ENCODE measurements at places on chromosomes 1 and 21. TPM values are rescaled to one million over a fixed set of nuclear protein-coding genes. Genes with fewer than 3 reads are reported as not detected.

The GUCA2A gene
- total RNA-seq, result not detected

The GBP7 gene
- not detected for total RNA-seq

The WNT2B gene
- 0.51 TPM for total RNA-seq

The RHEX gene
- not detected for total RNA-seq

The CR1L gene
- total RNA-seq, result not detected

The GNAT2 gene
- total RNA-seq, result 0.13 TPM

The CD1B gene
- total RNA-seq, result not detected

The CRNN gene
- not detected for total RNA-seq

DNA sequence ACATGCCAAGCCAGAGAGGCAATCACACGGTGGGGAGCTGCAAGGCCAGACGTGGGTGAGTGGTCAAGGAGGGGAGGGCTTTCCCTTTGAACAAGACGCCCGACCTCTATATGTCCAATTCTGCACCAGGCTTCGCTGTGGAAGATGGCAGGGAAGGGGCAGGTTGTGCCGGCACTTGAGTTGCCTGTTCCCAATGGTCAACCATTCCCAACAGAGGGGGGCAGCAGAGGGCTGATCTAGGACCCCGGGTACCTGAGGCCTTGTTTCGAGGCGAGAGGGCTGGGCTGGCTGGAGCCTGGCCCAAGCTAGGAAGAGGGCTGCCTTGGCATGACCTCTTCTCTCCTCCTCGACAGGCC is 64.9 kb downstream of the TMEM53 start:
- DNase-seq, result no peak

GRCh38 chr1:154408174-154408777 is 3.1 kb downstream of the IL6R start:
- no peak for DNase-seq

GRCh38 chr1:64946916-64947315 is 19.4 kb downstream of the JAK1 start:
- no peak for DNase-seq

DNA sequence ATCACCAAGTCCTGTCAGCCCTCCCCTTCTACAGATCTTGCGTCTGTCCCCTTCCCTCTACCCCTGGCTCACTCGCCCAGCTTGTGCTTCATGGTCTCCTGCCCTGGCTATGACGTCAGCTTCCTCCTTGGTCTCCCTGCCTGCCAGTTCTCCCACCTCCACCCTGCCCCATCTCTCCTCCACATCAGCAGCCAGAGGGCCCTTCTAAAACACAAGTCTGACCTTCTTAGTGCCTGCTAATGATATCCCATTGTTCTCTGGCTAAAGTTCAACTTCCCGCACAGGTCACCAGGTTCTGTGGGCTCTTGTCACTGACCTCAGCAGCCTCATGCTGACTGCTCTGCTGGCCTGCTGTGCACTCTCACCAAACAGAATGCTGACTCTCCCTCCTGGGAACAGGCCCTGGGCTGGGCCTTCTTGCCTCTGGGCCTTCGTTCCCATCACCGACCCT is 24.7 kb upstream of the MYCL start:
- peak; percentile 11 for DNase-seq

DNA sequence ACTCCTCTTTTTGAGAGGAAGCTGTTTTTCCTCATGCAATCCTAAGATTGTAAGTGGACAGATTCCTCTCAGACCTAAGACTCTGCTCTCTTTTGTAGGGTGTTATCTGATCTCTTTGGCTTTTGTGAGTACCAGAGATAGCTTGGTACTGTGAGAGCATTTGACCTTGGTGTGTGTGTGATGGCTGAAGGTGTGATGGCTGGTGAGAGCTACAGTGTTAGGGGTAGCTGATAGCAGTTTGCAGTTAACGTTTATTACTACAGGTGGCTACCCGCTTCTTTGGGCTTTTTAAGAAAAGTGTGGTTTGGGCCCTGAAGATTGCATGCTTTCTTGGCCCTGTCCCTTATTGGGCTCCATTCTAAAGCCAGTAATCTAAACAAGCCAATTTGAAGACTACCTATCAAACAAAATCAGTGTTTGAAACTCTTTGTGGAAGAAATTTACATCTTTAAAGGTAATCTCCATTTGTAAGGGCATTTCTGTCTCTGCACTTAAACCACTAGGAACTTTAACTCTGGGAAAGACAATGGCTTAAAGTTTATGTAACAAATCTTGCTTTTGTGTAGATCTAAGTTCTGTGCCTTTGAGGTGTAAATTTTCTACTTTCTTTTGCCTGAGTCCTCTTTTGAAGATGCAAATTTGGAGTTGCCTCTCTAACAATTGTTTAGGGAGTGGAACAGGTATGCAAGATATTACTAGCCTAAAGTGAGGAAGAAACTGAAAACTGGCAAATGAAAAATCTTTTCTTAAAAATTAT is 85.3 kb upstream of the SERBP1 start:
- DNase-seq, result no peak

GRCh38 chr1:230337266-230337665 is 88.9 kb downstream of the PGBD5 start:
- no peak for DNase-seq

DNA sequence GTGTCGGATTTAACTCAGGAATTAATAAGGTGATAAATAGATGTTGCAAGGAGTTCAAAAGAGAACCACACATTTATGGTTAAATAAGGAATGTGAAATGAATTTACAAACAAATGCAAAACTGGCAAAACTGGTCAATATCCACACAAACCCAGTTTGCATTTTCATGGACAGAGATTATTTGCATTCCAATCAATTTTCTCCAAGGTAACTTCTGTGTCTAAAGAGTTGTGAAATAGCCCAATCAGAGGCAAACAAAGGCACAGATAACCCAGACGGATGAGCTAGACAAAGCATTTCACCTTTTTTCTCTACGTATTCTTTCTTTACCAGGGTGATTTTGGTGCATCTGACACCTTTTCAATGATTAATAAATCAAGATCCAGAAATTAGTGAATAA is 63.9 kb downstream of the MAP3K7CL start:
- no peak for DNase-seq

GRCh38 chr1:19342062-19342750 is 30.1 kb downstream of the SLC66A1 start:
- DNase-seq, result no peak

DNA sequence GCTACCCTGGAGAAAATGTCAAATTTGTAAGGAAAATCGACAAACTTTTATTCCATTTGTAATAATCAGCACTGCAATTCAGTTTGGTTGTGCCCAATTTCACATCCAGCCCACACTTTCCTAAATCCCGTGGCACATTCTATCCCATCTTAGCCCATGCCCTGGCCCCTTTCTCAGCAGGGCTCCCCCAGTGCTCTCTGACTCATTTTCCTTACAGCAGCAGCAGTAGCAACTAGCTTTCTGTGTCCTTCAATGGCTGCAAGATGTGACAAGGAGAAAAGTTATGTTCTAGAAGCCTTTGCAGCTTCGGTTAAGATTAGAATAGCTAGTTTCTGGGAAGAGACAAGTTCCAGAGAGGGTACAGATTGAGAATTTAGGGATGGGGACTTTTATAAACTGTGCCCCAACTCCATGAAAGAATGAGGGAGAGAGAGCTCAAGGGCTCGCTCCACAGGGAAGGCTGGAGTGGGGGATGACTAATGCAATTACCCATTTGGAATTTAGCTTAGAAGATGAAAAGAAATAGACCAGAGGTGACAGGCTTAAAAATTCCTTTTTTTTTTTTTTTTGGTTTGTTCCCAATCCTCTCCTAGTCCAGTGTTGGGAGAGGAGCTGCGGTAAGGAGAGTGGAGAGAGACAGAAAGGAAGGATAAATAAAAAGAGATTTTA is 47.0 kb upstream of the POU2F1 start:
- no peak for DNase-seq

- no peak for DNase-seq
These were observed 92.0 kb upstream of the RALGPS2 start for GRCh38 chr1:178633056-178633455.

- no peak for DNase-seq
These were observed 127.7 kb downstream of the SPATA46 start for GRCh38 chr1:162248854-162249535.

GRCh38 chr1:56017336-56017735 is 562.0 kb downstream of the PLPP3 start:
- no peak for DNase-seq

DNA sequence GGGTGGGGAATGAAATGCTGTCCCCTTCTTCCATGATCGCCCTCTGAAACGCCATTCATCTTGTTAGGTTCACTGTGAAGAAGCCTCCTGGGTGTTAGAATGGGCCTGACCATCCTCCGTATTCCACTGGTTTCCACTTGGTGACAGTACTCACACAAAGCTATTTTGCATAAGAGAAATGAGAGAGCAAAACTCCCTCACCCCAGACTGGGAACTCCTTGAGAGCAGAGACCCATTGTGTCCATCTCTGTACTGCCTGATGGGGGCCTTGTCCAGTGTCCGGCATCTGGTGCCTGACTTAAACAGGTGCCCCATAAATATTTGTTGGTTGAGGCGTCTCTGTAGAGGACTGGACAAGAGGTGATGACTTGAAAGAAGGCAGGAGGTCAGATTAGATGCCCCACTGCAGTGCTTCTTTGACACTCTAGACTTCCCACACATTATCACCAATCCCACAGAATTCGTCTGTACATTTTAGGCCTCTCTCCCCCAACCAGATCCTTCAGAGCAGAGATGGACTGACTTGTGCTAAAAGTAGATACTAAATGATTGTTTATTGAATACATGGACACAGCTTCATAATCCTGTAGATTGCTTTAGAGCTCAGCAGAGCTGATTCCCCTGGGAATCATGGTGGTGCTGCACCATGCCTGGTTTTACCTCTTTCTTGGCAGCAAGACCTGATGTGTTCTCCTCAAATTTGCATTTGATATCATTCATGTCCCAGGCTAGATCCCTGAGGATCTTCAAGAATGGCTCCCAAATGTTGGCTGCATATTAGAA is 22.4 kb upstream of the KCNA2 start:
- DNase-seq, result no peak

GRCh38 chr1:233168384-233168783 is 127.1 kb downstream of the PCNX2 start:
- no peak for DNase-seq

GRCh38 chr1:106502659-106503058 is 553.8 kb upstream of the PRMT6 start:
- no peak for DNase-seq

DNA sequence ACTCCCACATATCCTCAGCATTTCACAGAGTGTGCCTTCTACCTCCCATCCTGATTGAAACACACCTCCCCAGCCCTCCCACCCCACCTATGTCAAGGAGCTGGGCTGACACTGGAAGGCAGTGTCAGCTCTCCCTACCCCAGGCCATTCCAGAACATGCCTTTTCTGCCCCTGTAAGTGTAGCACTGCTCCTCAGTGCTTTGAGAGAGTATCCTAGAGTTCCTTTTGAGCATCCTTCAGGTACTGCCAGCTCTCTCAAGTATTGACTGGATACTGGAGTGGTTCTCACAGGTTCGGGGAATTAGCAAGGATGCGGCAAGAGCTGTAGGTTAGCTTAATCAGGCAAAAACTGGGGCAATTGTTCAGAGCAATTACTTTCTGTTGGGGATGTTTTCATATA is 21.8 kb downstream of the C1orf116 start:
- DNase-seq, result no peak

DNA sequence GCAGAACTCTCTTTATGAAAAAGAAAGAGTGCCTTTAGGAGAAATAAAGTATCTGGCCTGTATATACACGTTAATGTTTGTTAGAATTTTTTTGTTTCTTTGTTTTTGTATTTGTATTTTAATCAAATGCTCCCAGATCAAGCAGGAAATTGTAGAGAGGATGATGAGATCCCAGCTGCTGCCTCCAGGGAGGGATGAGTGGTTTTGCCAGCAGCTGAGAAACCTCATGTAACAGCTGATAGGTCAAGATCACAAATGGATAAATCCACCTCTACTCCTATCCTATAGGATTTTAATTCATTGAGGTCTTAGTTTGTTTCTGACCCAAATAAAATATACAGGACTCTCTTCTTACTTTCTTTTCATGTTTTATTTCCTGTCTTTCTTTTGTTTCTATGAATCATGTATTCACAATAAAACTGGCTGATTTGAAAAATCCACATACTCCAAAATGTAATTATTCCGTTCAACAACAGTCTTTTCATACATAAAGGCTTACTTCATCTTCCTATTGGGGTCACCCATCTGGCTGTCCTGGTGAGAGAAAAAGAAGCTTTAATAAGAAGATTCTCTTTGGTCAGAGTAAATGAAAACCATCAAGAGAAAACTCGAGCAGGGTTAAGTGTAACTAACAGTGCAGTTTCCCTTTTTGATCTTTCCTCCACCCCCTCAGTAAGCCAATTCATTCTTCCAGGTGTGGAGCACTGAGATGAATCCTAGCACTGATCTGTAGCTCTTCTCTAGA is 129.3 kb upstream of the PLPPR5 start:
- no peak for DNase-seq

Measured in dermis microvascular lymphatic vessel endothelial cell (primary cell).